Activated CD8-positive, alpha-beta T cell treated with anti-CD3 and anti-CD28 coated beads, Interleukin-2, amount 10 ng/mL, durations not matched to agents 7 days and 5 days (primary cell): ENCODE measurements at places on chromosomes 7 and 10. TPM values are rescaled to one million over a fixed set of nuclear protein-coding genes. Genes with fewer than 3 reads are reported as not detected.

GRCh38 chr7:32223071-32223650 is 153.0 kb upstream of the PDE1C start:
- H3K27ac ChIP-seq, result no peak overlapping the region
- peaks cover 2% of the 10 kb centered on the region for H3K27me3 ChIP-seq
- DNase-seq, result no peak
- no peak overlapping the region for H3K4me3 ChIP-seq
- no peaks in the 10 kb centered on the region for H3K4me1 ChIP-seq

DNA sequence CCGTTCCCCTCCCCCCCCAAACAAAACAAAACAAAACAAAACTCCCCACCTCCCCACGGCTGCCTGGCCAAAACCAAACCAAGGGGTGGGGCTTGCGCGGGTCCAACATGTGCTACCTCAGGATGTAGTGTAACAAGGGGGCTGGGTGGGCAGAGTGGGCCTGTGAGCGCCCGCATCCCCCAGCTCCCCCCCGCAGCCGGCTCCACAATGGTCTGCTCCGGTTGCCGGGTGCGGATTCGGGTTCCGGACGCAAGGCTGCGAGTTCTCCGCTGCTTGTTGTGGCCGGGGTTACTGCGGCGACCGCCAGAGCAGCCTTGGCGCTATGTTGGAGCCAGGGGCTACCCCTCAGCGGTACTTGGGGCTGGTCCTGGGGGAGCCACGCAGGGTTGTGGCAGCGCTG is 4.9 kb downstream of the C10orf143 start:
- H3K4me3 ChIP-seq, result no peak overlapping the region
- no peak overlapping the region for H3K27ac ChIP-seq
- peaks cover 1% of the 10 kb centered on the region for H3K36me3 ChIP-seq
- H3K4me1 ChIP-seq, result peaks cover 28% of the 10 kb centered on the region
- no peaks in the 10 kb centered on the region for H3K27me3 ChIP-seq
- DNase-seq, result no peak

- H3K4me3 ChIP-seq, result no peak overlapping the region
- no peaks in the 10 kb centered on the region for H3K27me3 ChIP-seq
- H3K4me1 ChIP-seq, result no peaks in the 10 kb centered on the region
- no peaks in the 10 kb centered on the region for H3K36me3 ChIP-seq
- H3K27ac ChIP-seq, result no peak overlapping the region
Measured at GRCh38 chr7:46651070-46651469, 730.0 kb upstream of the IGFBP3 start.

DNA sequence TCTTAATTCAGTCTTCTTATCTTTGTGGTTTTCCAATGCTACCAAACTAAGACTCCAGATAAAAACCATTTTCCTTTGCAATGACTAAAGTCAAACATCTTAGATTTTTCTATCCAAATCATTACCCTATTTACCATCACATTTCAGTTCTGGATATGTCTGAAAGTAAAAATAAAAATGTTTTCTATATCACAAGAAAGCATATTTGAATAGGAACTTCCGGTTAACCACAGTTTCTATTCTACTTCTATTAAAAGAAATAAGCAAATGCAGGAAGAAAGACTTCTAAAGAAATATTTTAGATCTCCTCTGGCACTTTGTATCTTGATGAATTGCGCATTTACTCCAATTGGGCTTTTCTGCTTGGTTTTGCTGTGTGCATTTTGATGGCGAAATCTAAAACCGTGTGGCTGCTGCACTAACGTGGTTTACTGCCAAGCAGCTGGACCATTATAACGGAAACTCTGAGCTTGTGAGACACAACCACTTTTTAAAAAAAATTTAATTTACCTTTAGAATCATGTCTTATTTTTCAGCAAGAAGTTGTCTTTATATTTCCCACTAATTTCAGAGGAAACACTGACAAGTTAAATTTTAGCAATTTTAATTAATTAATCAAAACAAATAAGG is 146.1 kb downstream of the VPS50 start:
- H3K4me3 ChIP-seq, result no peak overlapping the region
- H3K4me1 ChIP-seq, result peaks cover 4% of the 10 kb centered on the region
- no peak for DNase-seq
- H3K27me3 ChIP-seq, result peaks cover 12% of the 10 kb centered on the region

DNA sequence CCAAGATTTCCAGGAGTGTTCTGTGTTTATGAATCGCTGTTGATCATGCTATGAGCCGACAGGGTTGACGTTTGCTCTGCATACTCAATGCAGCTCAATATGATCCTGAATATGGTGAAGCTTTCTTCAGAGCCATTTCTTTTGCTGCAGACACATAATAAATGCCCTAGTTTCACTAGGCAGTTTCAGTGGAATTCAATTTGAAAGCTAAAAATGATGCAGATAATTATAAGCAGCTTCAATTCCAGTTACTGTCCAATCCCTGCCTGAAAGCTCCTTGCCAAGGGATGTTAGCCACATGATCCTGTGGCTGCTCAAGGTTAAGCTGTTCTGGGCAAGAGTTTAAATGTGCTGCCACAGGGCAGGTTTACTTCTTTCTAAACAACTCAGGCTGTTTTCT is 805.6 kb downstream of the NRG3 start:
- no peak for DNase-seq
- no peaks in the 10 kb centered on the region for H3K36me3 ChIP-seq
- H3K27ac ChIP-seq, result no peak overlapping the region
- no peaks in the 10 kb centered on the region for H3K4me1 ChIP-seq

KCTD7 gene
- 32.6 TPM for total RNA-seq

AOAH gene
- 18.0 TPM for total RNA-seq

CADPS2 gene
- not detected for total RNA-seq
